ENCODE measurements at places on chromosomes 7 and 10.

- DNase-seq, result no peak
These were observed 13.4 kb upstream of the EPHA1 start for GRCh38 chr7:143422033-143422432.

GRCh38 chr10:43131906-43132305 is 6.3 kb upstream of the CSGALNACT2 start:
- DNase-seq, result no peak

- DNase-seq, result no peak
These were observed 194.9 kb upstream of the GRM3 start for GRCh38 chr7:86448856-86449255.

- no peak for DNase-seq
These were observed 186.2 kb downstream of the RAMP3 start for GRCh38 chr7:45343746-45344145.

DNA sequence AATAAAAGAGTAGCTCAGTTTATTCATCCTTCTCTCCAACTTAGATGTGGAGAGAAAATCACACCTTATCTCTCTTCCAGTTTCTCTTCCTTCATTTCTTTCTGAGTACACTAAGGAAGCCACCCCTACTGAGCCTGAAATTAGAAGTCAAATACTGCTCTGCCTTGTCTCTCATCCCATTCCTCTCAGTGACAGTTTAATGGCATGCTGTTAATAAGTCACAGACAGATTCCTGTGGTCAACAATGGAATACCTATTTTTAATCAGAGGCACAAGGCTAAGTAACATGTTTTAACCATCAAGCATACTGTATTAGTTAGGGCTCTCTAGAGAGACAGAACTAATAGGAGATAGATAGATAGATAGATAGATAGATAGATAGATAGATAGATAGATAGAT is 253.2 kb downstream of the HTR7 start:
- DNase-seq, result no peak

- DNase-seq, result peak; percentile 42
These were observed at the start of the genes ACTR3C and LRRC61 for GRCh38 chr7:150322833-150323681. ACTR3C (minus strand) TSS chr7:150323545; CDS start chr7:150295296, 28,249 bp downstream. LRRC61 (plus strand) TSS chr7:150323355; CDS start chr7:150336862, 13,507 bp downstream.

DNA sequence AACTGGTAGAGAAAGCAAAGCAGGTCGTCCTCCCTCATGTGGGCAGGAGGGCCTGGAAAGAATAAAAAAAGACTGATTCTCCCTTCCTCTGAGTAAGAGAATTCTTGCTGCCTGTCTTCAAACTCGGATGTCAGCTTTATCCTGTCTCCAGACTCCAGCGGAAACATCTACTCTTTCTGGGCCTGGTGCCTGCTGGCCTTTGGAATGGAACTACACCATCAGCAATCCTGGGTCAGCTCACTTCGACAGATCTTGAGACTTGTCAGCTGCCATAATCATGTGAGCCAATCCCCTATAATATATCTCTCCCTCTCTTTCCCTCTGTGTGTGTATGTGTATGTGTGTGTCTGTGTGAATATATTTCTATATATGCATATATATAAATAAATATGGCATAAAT is 411.0 kb upstream of the DPP6 start:
- DNase-seq, result no peak

DNA sequence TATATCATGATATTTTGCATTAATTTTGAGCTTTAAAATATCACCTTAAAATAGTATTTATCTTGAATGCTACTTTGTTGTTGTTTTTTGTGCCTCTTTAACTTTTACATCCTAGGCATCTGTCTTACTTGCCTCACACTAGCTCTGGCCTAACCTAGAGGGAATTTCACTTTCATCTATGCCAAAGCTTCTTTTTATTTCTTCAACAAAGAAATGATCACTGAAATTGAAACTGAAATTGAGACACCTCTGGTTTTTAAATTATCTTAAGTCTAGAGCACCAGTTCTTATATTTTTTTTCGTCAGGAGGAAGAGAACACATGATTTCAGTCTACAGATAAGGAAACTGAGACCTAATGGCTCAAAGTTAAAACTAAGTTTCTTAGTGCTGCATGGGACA is 3.5 kb upstream of the SCIN start:
- no peak for DNase-seq

- no peak for DNase-seq
These were observed 273.9 kb downstream of the PAXIP1 start for GRCh38 chr7:154729056-154729455.

DNA sequence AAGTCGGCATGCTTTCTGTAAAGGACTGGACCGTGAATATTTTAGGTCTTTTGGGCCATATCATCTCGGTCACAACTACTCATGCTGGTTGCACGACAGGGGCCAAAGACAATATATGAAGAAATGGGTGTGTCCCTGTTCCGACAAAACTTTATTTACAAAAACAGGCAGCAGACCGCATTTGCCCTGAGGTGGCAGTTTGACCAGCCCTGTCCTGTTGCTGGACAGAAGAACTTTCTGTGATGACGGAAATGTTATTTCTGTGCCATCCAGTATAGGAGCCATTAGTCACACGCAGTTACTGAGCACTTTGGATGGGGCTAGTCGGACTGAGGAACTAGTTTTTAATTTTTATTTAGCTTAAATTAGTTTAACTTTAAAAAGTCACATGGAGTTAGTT is 112.8 kb upstream of the CARD11 start:
- DNase-seq, result no peak

GRCh38 chr7:51366930-51367613 is 50.5 kb upstream of the COBL start:
- DNase-seq, result no peak

GRCh38 chr10:83037653-83038052 is 1101.7 kb upstream of the GHITM start:
- no peak for DNase-seq

DNA sequence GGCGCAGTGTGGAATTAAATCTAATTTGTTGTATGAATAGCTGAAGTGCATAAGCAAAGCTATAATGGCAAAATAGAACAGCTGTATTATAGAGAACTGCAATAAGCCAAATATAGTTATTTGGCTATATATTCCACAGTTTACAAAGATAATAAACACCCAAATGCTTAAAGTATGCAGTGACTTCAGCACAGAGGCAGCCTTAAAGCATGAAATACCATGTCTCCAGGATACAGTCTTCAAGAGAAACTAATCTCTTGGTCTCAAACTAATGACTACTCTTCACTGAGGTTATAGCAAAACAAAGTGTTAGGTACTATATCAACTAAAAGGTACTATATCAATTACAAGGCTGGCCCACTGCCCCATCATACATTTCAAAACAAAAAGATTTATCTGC is 48.0 kb downstream of the NT5C2 start:
- DNase-seq, result no peak

- DNase-seq, result no peak
These were observed 955.0 kb downstream of the GATA3 start for GRCh38 chr10:9009505-9009904.

GRCh38 chr7:3158341-3158760 is 114.7 kb upstream of the CARD11 start:
- no peak for DNase-seq

GRCh38 chr10:26831936-26832335 is 28.8 kb downstream of the ABI1 start:
- DNase-seq, result no peak

GRCh38 chr7:7274782-7275181 is 92.4 kb downstream of the C1GALT1 start:
- DNase-seq, result no peak

DNA sequence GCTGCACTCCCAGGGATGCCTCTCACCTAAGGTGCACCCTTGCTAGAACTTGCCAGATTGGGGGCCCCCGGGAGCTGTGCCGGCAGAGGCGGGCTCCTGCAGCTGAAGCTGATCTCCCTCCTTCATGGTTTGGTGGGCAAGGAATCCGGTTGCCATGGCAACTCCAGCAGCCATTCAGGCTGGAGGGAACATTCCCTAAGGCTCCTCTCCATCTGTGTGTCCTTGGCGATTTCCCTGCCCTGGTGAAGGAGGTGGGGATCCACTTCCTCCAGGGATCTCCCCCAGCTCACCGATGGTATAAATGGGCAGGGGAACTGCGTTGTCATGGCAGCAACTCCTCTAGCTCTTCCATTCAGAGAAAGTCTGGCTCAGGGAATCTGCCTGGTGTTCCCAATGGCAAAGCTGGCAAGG is 49.6 kb upstream of the GPR158 start:
- DNase-seq, result no peak

GRCh38 chr7:22698767-22699166 is 28.2 kb upstream of the IL6 start:
- DNase-seq, result no peak

DNA sequence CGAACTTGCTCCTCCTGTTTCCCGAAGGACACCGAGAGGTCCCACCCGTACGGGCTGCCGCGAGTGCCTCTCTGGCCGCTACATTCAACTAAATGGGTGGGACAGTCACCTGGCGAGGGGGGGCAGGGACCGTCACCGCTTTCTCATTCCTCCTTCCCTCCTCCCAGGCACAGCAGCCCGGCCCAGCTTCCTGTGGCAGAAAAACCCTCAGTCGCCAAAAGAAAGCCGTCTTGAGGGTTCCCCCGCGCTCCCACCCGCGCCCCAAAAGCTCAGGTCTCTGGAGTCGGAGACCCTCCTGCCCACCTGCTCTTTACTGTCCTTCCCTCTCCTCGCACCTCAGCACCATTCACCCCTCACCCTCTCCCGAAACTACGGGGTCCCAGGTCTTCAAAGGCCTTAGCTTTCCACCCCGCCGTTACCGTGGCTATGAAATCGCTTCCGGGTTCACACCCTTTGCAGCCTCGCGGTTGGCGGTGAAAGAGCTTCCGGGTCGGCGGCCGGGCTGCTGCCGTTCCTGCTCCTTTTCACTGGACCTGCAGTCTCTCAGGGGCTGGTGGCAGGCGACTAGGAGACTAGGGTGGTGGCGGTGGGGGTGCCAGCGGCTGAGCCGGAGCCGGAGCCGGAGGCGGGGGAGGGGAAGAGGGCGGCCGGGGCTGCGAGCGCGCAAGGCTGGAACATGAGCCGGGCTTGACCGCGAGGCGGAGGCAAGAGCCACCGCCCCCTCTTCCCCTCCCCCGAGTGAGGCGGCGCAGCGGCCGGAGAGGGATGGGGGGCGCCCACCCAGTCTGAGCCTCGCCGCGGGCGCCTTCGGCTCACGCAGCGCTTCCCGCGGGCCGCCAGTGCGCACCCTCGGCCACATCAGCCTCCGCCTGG is at the start of the genes ANKIB1 and KRIT1:
Gene ANKIB1 (plus strand): TSS at position 488 of the 873 bp plus-strand sequence. CDS start 49,005 bp downstream, outside the sequence.
Gene KRIT1 (minus strand): TSS at position 428 of the 873 bp plus-strand sequence. CDS start 3,779 bp downstream, outside the sequence.
- DNase-seq, result peak; percentile 82

DNA sequence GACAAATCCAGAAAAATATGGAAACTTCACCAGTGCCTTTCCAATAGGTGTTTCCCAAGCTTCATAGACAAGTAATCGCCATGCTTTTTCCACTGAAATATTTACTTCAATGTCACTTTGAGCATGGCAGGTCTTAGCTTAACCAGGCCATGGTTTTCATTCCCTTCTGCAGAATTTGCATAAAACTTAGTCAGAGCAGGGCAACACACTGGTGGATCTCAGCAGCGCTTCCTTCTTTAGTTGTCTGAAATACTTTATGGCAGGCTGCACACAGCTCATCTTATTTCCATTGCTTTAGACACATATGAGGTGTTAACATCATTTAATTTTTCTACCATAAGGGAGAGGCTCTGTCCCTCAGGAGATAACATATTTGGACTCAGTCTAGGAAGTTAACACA is 102.9 kb upstream of the AHR start:
- DNase-seq, result no peak

GRCh38 chr10:73744664-73744975 is 448 bp downstream of the SEC24C start:
- peak; percentile 26 for DNase-seq

- no peak for DNase-seq
These were observed 166.6 kb downstream of the ARHGAP21 start for GRCh38 chr10:24556750-24557742.

- no peak for DNase-seq
These were observed 56.0 kb upstream of the BAIAP2L1 start for GRCh38 chr7:98456866-98457265.

- no peak for DNase-seq
These were observed 155.9 kb upstream of the EGR2 start for GRCh38 chr10:62972103-62972502.

- no peak for DNase-seq
These were observed 113.4 kb upstream of the AHR start for GRCh38 chr7:17184805-17185689.

DNA sequence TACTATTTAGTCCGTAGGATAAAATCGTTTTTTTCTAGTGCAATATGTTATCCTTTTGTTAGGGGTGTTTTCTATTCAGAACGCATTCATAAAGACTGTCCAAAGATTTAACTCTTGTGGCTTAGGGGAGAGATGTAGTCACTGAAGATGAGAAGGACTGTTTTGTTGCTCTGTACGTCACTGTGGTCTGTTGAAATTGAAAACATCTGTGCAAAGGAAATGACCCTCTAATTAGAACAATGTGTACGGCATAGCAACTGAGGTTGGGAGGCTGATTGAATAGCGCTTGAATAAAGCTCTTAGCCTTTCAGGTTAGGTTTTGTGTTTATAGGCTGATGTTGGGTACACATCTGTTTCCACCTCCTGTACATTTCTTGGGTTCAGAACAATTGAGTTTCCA is 453.4 kb upstream of the AKR1E2 start:
- DNase-seq, result no peak

DNA sequence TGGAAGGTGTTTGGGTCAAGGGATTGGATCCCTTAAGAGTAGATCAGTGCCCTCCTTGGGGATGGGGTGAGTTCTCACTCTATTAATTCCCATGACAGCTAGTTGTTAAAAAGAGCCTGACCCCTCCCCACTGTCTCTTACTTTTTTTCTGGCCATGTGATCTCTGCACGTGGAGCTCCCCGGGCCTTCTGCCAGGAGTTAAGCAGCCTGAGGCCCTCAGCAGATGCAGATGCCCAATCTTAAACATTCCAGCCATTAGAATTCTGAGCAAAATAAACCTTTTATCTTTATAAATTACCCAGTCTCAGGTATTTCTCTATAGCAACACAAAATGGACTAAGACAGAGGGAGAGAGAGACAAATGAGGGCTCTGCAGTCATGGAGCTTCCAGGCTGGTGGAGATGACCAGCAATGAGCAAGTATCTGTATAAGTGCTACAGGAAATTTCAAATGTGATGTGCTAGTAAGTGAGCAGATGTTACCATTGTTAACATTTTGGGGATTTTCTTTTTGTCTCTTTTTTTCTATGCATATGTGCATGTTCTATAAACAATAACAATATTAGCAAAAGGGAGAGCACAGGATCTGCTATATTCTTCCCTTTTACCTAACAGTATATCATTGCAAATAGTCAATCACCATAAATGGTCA is 26.7 kb downstream of the PLPP4 start:
- no peak for DNase-seq

DNA sequence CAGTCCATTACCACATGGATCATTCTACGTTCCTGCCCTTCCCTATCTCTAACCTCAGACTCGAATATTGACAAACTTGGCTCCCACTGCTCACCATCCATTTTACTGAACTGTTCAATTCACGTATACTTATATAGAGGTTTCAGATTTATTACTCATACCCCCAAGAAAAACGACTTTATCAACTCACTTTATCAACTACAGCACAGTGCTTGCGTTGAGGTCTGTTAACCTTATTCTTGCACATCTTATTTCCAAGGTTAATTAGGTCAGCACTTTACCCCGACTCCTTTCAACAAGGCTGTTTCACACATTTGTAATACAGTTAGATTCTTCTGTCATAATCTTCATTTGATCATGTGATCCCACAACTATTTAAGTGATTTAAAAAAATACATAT is 162.3 kb upstream of the AHR start:
- no peak for DNase-seq

Measured in stimulated activated CD8-positive, alpha-beta memory T cell treated with anti-CD3 and anti-CD28 coated beads, Interleukin-12 subunit alpha, Interleukin-12 subunit beta, amount 100 ng/mL, for 1 hour (primary cell).